Chondrocyte (in vitro differentiated cells): ENCODE measurements at places on chromosomes 16 and 17. TPM values are rescaled to one million over a fixed set of nuclear protein-coding genes. Genes with fewer than 3 reads are reported as not detected.

KRTAP2-4 gene
- not detected in 3 replicates for total RNA-seq

GRCh38 chr16:22645868-22646267 is 135.2 kb downstream of the NPIPB5 start:
- DNase-seq, result no peak

DNA sequence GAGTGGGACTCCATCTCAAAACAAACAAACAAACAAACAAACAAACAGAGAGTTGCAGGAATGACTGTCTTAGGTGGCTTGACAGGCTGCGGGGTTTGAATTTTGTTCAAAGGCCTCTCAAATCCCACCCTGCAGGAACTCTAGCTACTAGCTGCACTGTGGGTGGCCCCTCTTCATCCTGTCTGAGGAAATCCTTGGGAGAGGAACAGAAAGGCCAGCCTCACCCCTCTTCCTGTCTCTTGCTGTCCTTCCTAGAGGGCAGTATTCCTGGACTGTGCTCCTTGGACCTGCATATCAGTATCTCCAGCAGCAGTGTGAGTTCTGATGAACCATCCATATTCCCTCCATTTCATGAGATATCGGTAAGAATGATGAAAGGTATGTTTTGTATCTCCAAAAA is 2.0 kb upstream of the CCDC92B start:
- DNase-seq, result no peak

ORMDL3 gene
- total RNA-seq, result 54.9 to 59.9 TPM (median 55.0 TPM) in 3 replicates

- DNase-seq, result no peak
These were observed 78.6 kb downstream of the SDR42E1 start for GRCh38 chr16:81932668-81933067.

HSD3B7 gene
- 10.8 to 12.4 TPM (median 12.3 TPM) in 3 replicates for total RNA-seq
